Stimulated activated CD8-positive, alpha-beta memory T cell treated with anti-CD3 and anti-CD28 coated beads, Interleukin-15, amount 100 ng/mL, for 24 hours (primary cell): ENCODE measurements at places on chromosomes 4 and X.

DNA sequence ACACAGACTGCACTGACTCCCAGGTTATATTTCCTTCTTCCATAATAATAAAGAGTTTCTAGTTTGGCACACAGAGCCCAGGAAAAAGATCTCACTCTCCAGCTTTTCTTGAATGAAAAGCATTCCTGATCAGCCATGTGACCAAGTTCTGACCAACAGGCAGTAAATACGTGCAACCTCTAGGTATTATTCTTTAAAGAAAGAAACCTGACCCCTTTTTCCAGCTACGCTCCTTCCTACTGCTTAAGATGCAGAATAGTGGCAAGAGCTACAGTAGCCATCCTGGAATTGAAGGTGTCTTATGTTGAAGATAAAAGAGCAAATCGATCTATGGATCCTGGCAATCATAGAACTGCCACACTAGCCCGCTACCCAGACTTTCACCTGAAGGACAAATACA, 76.7 kb downstream of the LRBA start:
- no peak for DNase-seq

DNA sequence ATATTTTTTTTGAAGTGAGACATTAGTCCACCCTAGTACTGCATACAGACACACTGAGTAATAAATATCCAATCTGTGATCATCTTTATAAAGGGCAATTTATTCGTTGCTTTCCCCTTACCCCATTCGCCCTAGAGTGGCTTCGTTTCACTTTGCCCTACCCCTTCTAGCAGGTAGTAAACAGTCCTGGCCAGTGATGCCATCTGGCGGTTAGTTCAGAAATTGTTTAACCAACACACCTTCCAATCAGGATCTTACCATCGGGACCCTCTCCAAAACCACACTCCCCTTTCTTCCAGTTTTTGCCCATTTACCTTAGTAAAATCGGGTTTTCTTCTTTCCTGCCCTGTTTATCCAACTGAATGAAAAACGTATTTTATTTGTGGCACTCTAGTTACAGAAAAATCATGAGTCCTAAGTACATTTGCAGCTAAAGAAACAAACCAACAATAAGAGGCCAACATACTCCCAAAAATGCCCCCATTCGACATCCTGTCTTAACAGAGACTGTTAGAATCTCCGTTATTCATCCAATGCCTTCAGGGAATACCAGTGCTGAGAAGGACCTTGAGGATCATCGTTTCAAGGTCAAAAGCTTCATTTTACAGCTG, 2.2 kb downstream of the PPA2 start:
- no peak for DNase-seq

GRCh38 chr4:53963336-53963735, 101.1 kb downstream of the CHIC2 start:
- DNase-seq: no peak

DNA sequence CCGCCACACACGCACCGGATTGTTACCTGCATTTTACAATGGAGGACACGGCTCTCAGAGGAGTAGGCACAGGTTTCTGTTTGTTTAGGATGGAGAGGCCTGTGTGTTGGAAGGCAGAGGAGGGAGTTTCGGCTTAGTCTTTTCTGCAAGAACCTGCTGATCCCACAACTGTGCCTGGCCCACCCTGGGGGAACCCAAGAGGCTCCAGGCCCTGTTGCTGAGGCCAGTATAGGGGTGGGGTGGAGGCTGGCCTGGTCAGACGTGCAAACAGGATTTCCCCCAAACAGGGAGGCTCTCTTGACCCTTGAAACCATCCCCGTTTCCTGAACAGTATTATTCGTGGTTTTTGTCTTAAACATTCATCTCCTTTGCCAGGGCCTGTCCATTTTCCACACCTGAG, 772 bp upstream of the SLC49A3 start:
- DNase-seq: no peak

- DNase-seq: no peak
These were observed 465.0 kb downstream of the KCTD8 start for GRCh38 chr4:43983610-43984009.

GRCh38 chr4:177490769-177491168, 48.5 kb upstream of the AGA start:
- no peak for DNase-seq

DNA sequence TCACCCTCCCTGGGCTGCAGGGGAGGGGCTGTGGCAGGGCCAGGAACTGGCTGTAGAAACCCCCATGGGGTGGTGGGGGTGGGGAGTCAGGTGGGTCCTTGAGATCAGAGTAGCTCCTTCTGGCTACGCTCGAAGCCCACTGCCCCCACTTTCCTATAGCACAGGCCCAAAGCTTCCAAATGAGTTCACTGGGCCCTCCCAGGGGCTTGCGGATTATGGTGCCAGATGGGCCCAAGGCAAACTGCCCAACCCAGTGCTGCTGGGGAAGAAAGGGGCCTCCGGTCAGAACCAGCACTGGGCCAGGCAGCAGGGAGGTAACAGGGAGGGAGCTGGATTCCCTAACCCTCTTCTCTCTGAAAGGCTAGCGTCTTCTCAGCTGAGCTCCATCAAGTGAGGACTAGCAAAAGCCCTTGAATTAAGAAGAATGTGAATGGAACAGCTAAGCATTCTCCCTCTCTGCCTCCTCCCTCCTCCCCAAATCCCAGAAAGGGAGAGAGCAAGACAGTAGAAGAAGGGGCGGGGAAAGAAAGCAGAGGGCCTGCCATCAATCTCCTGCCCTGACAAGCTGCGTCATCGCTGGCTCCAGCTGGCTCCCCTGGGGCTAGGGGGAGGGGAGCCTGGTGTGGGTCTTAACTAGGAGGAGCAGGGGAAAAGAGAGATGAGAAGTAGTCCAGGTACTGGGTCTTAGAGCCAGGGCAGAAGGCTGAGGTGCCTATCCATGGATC, 34.7 kb downstream of the FRMPD3 start:
- DNase-seq: no peak

DNA sequence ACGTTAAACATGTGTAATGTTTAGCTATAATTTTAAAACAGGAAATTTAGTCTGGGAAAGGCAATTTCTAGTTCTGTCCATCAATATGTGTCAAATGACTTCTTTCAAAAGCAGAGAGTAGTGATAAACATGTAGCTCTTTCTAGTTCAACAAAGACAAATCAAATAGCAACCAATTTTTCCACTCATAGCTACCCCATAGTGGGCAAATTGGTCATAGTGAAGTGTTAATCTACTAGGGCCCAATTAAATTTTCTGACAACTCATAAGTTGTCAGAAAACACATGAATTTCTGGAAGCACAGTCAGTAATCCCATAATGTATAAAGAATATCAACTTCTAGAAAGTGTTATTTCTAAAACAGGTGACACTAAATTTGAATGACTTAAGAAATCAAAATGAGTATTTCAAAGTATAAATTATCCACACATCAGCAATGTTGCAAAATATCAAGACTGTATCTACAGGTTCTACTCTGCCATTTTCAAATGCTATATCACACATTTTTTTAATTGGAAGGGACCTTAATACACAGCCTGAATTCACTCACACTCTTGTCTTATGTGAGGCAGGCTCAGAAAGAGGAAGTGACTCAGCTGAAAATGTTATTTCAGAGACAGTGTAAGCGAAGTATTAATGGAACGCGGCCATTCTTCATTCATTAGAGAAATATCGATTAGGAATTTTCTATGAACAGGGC, 7.7 kb downstream of the OCIAD2 start:
- no peak for DNase-seq

DNA sequence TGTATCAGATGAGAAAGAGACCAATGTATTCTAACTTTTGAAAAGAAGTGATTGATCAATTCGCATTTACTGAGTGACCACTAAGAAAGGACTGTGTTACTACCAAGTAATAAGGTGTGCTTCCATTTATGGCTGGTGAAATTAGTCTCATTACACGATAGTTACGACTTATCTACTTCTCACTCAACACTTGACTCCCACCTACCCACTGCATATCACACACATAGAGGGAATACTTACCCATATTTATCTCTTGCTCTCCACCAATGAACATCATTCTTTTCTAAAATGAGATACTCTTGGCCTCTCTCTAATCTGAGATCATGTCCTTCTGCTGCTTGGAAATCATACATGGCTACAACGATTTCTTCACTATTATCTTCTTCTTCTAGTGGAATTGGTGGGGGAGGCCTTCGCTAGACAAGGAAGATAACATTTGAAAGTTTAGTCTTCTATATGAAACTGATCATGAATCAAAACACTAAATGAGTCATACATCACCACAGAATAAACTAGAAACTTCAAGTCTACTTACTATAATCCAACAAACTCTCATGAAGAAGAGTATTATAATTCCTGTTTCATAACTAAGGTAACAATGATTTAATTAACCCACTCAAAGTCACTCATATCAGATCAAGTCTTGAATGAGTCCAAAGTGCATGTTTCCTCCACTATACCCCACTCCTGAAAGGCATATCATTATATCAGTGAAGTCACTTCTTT, 33.7 kb upstream of the TXK start:
- DNase-seq: no peak

- DNase-seq: no peak
These were observed 32.5 kb upstream of the DDX3X start for GRCh38 chrX:41301438-41301824.

- DNase-seq: no peak
These were observed 186.8 kb downstream of the TMA16 start for GRCh38 chr4:163681208-163681821.

DNA sequence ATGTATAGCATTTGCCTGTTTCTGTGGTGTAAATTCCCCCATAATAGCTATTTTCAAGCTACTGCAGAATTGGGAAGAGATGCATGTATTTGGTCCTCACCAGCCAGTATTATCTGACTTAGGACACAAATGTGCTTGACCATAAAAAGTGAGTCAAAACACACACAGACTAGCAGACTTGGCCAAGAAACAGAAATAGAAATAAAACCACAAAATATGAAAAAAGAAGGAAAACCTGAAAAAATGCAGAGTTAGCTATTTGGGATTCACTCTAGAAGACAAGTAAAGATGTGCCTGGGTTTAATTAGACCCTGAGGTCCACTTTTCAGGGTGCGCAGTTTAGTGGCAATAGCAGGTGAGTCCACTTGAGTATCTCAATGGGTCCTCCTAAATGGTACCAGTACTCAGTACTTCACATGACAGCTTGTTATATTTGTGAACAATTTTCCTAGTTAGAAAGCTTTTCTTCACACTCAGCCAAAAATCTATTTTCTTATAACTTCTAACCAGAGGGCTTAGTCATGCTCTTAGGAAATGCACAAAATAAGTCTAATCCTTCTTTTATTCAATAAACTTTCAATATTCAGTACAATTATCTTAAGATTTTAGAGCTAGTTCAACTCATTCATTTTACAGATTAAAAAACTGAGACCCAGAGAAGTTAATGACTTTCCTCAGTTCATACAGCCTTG, 108.7 kb upstream of the JADE1 start:
- no peak for DNase-seq

DNA sequence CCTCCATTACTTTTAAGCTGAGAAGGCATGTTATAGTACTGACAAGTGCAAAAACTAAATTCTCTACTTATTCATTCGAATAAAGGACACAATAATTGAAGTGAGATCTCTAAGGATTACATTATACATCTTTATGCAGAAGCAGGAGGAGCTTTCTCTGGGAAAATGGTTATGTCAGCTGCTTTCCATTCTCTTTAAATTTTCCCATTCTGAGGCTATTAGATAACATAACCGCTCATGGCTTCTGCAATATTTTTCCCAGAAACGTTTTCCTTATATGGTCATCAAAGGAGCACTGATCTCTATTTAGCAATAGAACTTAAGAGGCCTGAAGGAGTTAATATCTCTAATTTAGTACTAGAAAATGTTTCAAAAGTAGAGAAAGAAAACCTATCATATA, 221.6 kb downstream of the NSUN7 start:
- DNase-seq: no peak

DNA sequence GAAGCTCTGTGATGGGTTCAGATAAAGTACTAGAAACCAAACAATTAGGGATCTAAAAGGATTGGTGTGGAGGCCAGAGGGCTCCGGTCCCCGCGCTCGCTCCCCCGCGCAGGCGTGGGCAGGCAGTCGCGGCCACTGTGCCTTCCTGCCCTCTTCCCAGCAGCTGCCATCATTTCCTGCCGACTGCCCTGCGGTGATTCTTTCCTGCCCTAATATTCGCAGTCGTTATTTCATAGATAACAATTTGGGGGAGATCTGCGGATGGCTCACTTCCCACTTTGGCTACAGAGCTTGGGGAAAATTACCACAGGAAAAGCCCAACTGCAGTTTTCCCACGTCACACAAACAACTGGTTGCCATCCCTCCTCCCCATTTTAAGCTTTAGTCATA, 2.2 kb downstream of the GRIA2 start:
- no peak for DNase-seq

GRCh38 chr4:145840162-145840768, 98.4 kb downstream of the ZNF827 start:
- no peak for DNase-seq

- no peak for DNase-seq
These were observed 76.6 kb upstream of the CBLL2 start for GRCh38 chrX:22196149-22196548.

DNA sequence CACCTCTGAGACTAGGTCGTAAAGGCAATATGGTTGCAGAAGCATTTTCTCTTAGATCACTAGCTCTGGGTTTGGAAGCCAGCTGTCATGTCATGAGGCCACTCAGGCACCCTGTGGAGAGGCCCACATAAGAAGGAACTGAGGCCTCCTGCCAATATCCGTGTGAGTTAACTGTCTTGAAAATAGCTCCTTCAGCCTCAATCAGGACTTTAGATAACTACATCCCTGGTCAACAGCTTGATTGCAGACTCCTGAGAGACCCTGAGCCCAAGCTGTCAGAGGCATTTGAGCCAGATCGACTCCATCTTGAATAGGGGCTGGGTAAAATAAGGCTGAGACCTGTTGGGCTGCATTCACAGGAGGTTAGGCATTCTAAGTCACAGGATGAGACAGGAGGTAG, 15.1 kb upstream of the REPS2 start:
- no peak for DNase-seq

- DNase-seq: no peak
These were observed 39.3 kb upstream of the FAM47B start for GRCh38 chrX:34903316-34903715.

DNA sequence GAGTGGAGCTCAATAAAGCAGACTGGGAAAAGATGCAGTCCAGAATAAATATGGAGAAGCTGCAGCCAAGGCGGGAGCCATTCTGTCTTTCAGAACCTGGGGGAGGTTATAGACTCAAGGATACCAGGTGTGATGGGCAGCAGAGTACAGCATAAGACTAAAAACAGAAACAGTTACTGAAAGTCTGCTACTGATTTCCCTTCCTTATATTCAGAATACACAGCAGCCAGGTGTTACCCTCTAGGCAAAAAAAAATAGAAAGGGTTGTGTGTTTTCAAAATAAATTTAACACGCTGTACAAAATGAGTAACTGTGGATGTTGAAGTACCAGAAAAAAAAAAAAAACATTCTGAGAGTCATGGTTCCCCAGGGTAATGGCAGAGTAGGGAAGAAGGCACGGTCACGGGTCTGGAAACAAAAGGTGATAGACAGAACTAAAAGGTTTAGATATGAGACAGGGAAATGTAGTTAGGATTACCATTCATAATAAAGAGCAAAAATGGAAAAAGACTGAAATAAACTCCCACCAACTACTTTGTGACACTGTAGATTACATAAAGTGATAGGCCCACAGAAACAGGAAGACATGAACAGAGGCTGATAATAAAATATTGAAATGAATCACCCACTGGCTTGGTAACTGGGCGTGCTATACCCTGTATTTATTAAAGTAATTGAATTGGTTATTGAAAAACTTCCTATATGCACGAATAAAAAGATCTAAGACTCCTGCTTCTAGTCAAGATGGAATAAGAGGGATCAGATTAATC, 10.8 kb upstream of the HHIP start:
- no peak for DNase-seq
